ENCODE measurements at places on chromosomes 3 and 15.

DNA sequence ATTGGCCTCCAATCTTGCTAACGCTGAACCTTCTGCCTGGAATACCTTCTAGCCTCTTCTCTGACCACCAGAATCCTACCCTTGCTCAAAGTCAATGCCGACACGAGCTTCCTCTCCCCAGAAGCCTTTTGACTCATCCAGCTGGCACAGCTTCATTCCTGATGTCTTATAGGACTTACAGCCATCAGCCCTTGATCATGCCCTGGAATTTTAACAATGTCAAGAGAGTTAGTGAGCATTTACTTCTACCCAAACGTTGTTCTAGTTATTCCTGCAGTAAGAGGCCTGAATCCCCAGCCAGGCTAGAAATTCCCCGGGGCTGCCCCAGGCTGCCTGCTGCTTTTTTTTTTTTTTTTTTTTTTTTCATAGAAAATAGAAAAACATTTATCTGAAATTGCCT lies 3.9 kb downstream of the CYP1A2 start:
- DNase-seq, result no peak

- DNase-seq, result no peak
Observed at GRCh38 chr3:30848087-30848779, 46.2 kb downstream of the GADL1 start.

DNA sequence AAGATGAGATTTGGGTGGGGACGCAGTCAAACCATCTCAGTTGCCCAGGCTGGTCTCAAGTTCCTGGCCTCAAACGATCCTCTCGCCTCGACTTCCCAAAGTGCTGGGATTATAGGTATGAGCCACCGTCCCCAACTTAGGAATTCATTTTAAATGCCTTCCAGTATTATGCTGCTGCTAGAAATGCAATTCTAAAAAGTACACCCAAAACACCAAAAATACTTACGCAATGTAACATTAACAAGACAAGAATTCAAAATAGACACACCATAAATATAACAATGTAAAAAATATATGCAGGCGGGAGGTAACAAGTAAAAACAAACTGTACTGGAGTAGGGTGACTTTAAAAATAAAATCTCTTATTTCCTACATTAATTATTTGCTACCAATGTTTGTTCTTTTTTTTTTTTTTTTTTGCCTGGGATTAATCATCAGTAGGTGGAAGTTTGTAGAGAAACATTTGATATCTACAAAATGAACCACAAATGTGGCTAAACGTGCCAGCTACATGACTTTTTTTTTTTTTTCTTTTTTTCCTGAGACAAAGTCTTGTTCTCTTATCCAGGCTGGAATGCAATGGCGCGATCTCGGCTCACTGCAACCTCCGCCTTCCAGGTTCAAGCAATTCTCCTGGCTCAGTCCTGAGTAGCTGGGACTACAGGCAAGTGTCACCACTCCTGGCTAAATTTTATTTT lies 56.8 kb downstream of the SETMAR start:
- DNase-seq, result no peak

DNA sequence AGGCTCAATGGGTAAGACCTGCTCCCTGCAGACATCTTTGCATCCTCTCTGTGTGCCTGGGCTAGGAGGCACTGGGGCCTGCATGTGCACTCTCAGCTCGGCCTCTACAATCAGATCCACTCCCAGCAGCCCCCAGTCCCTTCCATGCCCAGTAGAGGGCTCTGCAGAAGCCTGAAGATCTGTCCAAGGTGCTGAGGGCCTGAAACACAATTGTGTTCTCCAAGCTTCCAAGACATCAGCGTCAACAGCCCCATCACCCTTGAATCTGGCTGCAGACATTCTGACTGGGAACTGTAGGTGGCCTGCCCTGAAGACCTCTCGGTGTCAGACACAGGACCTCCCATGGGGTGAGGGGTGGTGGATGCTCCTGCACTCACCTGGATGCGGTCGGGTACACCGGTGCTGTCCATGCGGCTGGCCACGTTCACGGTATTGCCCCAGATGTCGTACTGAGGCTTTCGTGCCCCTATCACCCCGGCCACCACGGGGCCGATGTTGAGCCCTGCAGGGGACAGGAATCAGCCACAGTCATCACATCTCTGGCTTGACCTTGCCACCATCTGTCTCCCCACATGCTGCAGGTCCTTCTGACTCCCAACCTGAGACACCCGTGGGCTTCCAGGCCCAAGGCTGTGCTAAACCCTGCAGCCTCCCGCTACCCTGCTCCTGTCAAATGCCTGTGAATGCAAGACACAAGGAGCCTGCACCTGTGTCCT lies 84.7 kb downstream of the SEC22A start:
- DNase-seq, result peak; percentile 62

- no peak for DNase-seq
Observed at GRCh38 chr15:93209690-93210445, 120.9 kb upstream of the RGMA start.

GRCh38 chr15:81294516-81294880 lies 29.4 kb downstream of the STARD5 start:
- DNase-seq, result no peak

GRCh38 chr3:72614394-72615074 lies 233.7 kb downstream of the SHQ1 start:
- no peak for DNase-seq

- DNase-seq, result no peak
Observed at GRCh38 chr15:70050441-70050840, 47.3 kb downstream of the TLE3 start.

GRCh38 chr3:195880037-195880431 lies 28.3 kb downstream of the TNK2 start:
- DNase-seq, result no peak

Measured in posterior cingulate gyrus (tissue), 11 donors.